Stimulated activated CD8-positive, alpha-beta memory T cell treated with anti-CD3 and anti-CD28 coated beads, Interleukin-4, amount 100 ng/mL, for 1 hour (primary cell): ENCODE measurements at places on chromosomes 4 and X.
A peak's percentile ranks its signal among the peaks of the same experiment; 100 is the strongest.

DNA sequence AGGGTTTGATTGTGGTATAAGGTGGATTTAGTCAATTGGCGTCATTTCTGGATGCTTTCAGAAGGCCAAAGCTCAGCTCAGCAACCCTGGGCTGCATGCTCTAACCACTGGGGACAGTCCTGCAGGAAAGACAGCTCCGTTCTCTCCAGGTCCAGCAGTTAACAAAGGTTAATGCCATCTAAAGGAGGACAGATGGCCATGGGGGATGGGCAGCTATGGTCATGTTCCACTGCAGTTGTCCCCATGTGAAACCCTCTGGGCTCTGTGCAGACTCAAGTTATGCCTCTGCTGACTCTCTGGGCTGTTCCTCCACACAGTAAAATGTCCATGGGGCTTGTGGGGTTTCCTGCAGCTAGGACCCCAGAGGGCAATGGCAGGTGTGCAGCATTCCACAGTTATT is 562.1 kb upstream of the ADGRL3 start:
- no peak for DNase-seq

- DNase-seq, result no peak
Measured at GRCh38 chrX:372856-373640, 13.7 kb downstream of the PPP2R3B start.

DNA sequence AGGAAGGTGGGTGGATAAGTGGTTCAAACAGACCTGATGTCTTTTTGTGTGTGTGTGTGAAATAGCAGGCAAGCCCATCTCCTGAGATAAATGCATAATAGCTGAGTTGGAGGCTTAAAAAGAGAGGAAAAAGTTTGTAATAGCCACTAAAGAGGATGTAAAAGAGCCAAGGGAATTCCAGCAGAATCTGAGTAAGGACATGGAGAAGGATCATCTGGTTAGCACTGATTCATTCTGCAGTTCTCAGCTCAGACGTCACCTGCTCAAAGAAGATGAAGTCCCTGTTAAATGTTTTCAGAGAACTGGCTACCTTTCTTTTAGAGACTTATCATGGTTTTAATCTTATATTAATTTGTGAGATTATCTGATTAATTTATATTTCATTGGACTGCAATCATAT is 21.0 kb upstream of the IL13RA2 start:
- no peak for DNase-seq

GRCh38 chrX:137427426-137427778 is 138.5 kb upstream of the ZIC3 start:
- no peak for DNase-seq

DNA sequence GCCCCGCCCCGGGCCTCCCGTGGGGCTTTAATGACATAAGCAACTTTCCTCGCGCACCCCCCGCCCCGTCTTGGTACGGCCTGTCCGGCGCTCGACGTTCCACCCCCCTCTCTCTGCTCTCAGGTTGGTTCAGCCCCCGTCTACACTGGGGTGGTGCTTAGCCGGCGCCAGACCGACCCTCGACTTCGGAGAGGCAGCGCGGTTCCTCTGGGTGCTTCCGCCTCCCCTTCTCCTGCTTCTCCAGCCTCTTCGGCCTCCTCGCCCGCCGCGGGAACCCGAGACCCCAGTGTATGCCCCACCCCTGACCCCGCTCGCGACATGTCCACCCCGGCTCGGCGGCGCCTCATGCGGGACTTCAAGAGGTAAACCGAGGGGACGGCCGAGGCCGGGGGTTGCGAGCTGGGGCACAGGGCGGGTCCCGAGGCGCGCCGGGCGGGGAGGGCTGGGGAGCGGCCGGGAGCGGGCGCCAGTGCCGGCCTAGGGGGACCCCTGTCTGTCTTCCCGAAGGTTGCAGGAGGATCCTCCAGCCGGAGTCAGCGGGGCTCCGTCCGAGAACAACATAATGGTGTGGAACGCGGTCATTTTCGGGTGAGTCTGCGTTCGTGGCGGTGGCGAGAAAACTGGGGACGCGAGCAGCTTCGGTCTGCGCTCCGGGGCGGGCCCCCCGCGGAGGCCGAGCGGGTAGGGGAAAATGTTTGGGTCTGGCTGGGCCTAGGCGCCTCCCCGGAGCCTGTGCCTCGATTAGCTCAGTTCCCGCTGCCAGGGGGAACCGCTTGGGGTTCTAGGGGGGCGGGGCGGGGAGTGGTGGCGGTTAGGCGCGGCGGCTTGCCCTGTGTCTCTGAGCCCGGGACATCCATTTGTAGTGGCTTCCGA is at the start of gene UBE2A:
Gene UBE2A, plus strand, starts transcription at position 170 of the 873 bp plus-strand sequence. Its CDS starts 149 bp downstream, at position 319.
- DNase-seq, result peak; percentile 64

DNA sequence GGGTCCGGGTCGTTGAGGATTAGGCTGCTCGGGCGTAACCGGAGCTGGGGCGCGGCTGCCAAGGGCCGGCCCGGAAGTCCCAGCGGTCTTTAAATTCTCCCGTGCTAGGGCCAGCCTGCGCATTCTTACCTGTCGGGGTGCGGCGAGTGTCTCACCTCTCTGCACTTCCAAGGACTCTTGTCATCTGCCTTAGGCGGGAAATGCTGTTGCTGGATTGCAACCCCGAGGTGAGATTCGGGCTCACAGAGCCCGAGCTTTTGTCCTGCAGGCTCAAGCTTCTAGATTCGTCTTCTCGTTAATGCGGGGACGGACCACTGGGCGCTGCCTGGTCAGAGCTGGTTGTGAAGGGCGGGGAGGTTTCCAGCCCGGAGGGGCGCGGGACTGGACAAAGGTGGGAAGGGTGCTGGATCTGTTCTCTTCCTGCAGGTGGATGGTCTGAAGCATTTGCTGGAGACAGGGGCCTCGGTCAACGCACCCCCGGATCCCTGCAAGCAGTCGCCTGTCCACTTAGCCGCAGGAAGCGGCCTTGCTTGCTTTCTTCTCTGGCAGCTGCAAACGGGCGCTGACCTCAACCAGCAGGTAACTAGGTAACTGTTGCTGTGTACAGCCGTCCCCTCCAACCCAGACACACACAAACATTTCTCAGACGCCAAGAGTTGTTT is at the start of gene ANKRD37:
Gene ANKRD37, plus strand, starts transcription at position 118 of the 662 bp plus-strand sequence. Its CDS starts 83 bp downstream, at position 201.
- no peak for DNase-seq

DNA sequence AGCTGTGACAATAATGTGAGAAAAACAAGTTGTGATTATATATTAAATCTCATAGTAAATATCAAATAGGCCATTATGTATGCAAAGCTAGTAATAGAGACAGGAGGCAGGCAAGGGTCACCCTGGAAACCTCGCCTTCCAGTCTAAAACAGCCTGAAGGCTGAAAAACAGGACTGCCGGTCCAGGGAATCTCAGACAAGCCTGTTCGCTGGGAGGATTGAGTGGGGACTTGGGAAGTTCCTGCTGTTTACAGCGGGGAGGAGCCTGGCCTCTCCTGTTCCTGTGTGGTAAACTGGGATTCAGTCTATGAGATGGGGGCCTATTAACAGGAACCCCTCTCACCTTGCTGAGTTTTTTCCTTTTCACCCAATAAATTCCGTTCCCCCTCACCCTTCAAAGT is 2317.3 kb downstream of the PCDH7 start:
- DNase-seq, result no peak

DNA sequence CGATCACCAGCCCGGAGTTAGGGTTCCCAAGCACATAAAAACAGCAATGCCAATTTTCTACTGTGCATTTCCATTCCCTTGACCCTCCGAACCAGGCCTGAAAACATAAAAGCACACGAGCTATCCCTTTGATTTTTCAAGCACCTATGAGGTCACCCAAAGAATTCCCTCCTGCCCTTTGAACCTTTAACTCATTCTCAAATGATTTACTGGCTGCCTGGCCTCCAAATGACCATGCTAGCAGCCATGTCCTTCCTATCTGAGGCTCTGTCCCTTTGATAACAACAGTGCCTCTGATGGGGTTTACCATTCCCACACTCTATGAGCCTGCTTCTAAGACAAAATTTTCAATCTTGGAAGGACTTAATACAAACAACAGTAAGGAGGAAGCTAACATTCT is 15.2 kb downstream of the SHROOM4 start:
- DNase-seq, result no peak

- DNase-seq, result no peak
Measured at GRCh38 chr4:183438458-183439113, 5.8 kb upstream of the CDKN2AIP start.

- DNase-seq, result no peak
Measured at GRCh38 chrX:110920991-110921390, 125.4 kb upstream of the CHRDL1 start.

DNA sequence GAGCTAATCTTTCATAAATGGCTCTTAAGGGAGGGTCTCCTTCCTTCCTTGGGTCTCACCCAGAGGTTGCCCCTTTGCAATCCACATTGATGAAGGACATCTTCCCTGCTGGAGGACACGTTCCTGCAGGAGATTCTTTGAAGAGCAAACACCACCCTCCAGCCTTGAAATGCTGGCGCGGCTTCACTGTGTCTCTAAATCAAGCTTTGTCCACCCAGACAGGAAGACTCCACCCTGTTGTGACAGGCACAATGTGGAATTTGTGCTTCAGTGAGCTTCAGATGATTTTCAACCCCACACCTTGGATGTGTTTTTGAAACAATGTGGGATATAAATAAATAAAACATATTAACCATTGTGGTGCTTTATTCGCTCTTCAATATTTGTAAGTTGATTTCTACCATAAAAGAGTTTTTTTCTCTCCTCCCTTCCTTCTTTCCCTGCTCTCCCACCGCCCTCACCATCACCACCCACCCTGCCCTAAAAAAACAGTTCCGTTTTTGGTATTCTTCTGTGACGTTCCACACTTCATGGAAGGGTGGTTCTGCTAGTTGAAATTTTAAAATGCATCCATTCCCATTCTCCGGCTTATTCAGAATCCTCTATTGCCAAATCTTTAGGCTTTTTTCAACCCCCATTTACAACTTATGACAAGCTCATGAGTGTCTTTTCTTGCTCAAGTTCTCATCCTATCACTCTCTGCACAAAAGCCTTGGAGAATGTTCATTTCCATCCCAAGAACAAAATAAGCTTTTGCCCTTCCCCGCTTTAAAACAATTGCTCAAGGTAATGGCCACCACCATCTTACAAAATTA is 264.3 kb downstream of the RAPGEF2 start:
- no peak for DNase-seq

DNA sequence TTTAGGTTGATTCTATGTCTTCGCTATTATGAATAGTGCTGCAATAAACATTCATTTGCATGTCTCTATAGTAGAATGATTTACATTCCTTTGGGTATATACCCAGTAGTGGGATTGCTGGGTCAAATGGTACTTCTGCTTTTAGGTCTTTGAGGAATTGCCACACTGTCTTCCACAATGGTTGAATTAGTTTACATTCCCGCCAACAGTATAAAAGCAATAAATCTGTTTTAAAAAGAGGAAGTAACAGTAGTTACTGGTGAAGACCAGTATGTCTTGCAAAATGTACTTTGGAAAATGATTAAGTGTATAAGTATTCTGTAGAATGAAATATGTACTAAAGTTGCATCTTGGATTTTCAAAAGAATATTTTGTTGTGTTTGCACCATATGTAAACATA is 77.3 kb downstream of the SHROOM4 start:
- DNase-seq, result no peak

GRCh38 chrX:67922966-67923365 is 379.1 kb downstream of the AR start:
- DNase-seq, result no peak

GRCh38 chr4:138262469-138262868 is 20.3 kb upstream of the SLC7A11 start:
- DNase-seq, result no peak

DNA sequence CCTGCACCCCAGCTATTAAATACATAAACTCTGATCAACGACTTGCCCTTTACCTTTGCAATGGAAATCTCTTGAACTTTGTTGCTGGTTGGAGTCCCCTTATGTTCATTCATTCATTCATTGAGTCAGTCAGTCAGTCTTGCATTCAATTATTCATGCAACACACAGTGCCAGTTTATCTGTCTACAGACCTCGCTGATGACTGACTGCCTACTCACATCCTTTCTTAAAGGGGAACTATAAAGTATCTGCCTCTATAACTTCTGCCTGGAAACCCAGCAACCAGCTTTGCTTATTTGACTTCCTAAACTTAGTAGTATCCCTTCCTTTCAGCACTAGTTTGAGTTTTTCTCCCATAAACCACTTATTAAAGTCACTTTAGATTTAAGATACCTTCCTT is 620.8 kb upstream of the ADGRL3 start:
- DNase-seq, result no peak

DNA sequence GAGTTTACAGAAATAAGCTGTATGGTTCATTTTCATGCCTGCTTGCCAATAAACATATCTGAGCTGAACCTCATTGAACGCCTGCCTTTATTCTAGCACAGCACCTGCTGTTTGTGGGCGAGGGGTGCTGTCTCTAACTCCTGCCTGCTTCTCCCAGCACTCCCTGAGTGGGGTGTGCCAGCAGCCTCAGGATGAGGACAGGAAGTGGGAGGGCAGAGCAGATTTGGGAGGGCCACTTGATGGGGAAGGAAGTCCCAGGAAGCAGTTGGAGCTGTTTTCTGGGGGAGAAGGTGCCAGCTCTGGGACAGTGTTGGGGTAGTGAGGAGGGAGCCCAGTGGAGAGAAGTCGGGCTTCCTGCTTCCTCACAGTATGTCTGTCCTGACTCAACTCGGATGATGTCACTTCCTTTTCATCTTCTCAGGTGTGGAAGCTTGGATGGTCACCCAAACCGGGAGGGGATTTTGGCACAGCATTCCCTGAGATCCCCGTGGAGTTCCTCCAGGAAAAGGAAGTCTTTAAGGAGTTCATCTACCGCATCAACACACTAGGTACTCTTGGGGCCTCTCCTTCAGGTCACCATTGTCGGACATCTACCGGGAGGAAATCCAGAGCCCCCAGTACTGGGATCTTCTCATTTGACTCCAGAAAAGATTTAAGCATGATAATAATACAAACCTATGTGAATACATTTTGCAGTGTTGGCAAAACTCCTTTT is 29.0 kb upstream of the MSANTD1 start:
- DNase-seq, result no peak

- DNase-seq, result no peak
Measured at GRCh38 chrX:10071451-10072144, 85.2 kb upstream of the CLCN4 start.

DNA sequence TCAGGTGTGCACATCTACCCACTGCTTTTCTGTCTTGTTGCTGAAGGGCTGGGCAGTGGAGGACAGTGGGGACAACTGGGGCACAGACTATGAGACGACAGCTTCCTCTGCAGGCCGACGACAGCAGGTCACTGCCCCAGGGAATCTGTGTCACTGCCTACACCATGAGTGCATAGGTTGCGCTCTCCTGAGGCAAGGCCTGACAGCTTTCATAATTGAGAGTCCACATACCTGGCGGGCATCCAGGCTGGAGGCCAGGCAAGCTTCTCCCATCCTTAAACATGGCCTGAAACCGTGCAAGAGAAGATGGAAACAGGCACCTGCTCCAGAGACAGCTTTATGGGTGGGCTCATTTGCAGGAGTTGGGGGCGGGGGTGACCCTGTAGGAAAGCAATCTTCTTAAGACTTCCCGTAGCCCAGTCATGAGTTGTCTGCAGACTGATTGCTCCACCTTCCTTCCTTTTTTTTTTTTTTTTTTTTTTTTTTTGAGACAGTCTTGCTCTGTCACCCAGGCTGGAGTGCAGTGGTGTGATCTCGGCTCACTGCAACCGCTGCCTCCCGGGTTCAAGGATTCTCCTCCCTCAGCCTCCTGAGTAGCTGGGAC is 2.9 kb downstream of the ANOS1 start:
- no peak for DNase-seq
